ENCODE measurements at places on chromosomes 1 and 21.

DNA sequence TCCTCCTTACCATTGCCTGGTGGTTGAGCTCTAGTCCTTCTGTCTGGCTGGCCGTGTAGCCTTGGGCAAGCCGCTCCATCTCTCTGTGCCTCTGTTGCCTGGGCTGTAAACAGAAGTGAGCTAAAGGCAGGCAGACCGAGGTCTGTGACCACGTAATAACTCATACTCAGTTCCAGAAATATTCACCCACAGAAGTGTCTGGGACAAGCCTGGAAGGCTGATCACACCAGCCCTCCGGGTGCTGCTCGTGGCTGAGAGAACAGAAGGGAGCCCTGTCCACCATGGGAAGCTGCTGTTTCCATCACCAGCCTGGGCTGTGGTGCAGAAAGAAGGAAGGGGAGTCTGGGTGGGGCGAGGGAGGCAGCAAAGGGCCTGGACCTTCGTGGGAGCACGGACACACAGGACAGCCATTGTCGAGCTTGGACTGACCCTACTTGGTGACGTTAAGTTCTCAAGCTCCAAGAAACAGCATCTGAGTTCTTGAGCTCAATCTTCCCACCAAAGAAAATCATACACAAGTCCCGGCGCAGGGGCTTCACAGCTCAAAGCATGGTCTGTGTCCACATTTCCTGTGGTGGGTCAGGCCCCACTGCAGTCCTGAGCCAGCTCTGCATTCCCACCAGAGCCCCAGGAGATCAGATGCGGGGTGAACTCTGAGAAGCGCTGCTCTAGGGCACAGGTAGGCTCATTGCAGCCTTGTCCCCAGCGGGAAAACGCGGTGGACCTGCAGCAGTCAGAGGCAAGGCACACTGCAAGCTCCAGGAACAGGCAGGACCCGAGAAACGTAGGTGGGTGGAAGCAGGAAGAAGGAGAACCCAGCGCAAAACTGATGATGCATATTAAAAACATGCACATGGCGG is 61.8 kb downstream of the RUNX3 start:
- H3K27me3 ChIP-seq: peaks cover 15% of the 10 kb centered on the region
- no peak for DNase-seq
- H3K4me1 ChIP-seq: no peaks in the 10 kb centered on the region
- H3K27ac ChIP-seq: no peak overlapping the region

DNA sequence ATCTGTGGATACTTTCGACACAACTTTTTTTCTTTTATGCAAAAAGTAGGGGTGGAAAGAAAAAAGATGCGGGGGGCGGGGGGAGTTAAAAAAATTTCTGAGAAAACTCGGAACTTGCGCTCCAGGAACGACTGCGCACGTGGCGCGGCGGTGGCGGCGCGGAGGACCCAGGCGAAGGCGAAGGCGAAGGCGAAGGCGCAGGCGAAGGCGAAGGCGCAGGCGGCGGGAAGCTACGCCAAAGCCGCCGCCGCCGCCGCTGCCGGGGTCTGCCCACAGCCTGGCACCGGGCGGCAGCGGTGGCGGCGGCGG is 208 bp upstream of the BARHL2 start:
- peak overlapping the region; percentile 61 for H3K27ac ChIP-seq
- peaks cover 4% of the 10 kb centered on the region for H3K4me1 ChIP-seq
- DNase-seq: no peak
- no peaks in the 10 kb centered on the region for H3K36me3 ChIP-seq

DNA sequence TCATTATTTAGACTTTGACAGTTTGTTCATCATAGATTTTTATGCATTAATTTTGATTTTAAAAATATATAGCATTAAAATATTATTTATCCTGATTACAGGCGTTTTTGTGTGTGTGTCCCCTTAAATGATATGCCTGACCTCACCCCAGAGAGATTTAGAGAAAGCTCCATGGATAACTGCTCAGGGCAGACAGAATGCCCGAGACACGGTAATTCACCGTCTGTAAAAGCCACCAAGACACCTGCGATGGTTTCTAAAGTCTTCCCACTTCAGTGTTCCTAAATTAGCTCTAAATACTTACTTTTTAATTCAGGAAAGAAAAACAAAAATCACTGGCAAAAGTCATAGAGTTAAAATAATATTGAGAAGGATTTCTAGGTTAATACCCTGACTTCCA is 350.6 kb upstream of the RUNX1 start:
- DNase-seq: no peak
- no peaks in the 10 kb centered on the region for H3K27me3 ChIP-seq
- no peak overlapping the region for H3K27ac ChIP-seq
- H3K4me3 ChIP-seq: no peak overlapping the region
- no peaks in the 10 kb centered on the region for H3K36me3 ChIP-seq
- peaks cover 23% of the 10 kb centered on the region for H3K4me1 ChIP-seq

DNA sequence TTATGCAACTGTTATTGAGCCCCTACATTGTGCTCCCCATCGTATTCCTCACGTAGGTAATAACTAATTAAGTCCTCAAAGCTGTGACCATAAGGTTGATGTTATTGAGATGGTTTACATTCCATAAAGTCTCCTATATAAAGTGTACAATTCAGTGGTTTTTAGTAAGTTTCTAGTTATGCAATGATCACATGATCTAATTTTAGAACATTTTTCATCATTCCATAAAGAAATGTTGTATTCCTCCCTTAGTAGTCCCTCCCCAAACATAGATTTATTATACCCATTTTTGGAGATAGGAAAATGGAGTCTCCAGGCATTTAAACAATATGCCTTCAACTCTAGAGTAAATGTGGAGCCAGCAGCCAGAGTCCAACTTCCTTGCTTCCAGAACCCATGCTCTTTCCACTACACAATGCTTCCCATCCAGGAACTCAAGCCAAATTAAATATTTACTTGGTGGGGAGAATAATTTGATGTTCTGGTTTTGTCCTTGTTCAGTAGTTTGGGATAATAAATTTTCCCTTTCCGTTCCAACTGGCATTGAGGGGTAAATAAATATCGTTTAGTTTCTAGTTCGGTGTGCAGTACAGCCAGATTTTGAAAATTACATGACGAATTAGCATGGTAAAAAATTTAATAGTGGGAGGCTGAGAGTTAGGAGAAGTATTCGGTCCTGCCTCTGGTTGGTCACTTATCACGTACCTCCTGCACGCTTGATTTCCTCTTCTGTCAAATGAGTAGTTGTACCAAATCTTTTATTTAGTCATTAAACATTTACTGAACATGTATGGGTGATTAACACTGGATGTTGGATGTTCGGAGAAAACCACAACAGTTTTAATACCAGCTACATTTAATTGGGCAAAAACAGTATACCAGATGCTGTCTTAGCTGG is 66.3 kb downstream of the CACHD1 start:
- DNase-seq: no peak
- no peak overlapping the region for H3K27ac ChIP-seq
- peaks cover 19% of the 10 kb centered on the region for H3K4me1 ChIP-seq
- peaks cover 7% of the 10 kb centered on the region for H3K27me3 ChIP-seq

GRCh38 chr1:47998396-47998990 is 1.3 kb upstream of the TRABD2B start:
- no peak overlapping the region for H3K4me3 ChIP-seq
- H3K36me3 ChIP-seq: no peaks in the 10 kb centered on the region
- no peak for DNase-seq

GRCh38 chr1:29628190-29628589 is 391.9 kb downstream of the PTPRU start:
- no peaks in the 10 kb centered on the region for H3K4me1 ChIP-seq
- no peak overlapping the region for H3K4me3 ChIP-seq
- H3K36me3 ChIP-seq: no peaks in the 10 kb centered on the region
- peaks cover 6% of the 10 kb centered on the region for H3K27me3 ChIP-seq
- no peak for DNase-seq
- no peak overlapping the region for H3K27ac ChIP-seq

DNA sequence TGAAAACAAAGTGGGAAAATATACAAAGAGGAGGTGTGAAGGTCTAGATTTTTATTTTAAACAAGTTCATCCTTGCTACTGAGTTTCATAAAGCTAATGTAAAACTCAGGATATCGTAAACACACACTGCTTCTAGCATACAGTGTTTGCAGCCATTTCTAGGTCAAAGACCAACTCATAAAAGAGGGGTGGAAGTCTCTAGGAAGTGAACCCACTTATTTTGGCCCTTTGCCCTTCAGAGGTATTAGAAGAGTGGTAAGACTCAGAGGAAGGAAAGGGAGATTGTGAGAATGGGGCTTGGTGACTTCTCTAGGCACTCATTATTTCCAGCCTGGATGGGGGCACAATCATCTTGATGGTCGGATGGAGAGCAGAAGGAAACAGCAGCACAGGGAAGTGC is 91.2 kb downstream of the TNFSF18 start:
- no peak for DNase-seq
- H3K4me3 ChIP-seq: no peak overlapping the region
- H3K36me3 ChIP-seq: peaks cover 2% of the 10 kb centered on the region
- no peak overlapping the region for H3K27ac ChIP-seq

- DNase-seq: no peak
- H3K27ac ChIP-seq: no peak overlapping the region
- no peaks in the 10 kb centered on the region for H3K36me3 ChIP-seq
- no peak overlapping the region for H3K4me3 ChIP-seq
- no peaks in the 10 kb centered on the region for H3K4me1 ChIP-seq
- peaks cover 3% of the 10 kb centered on the region for H3K27me3 ChIP-seq
Observed at GRCh38 chr21:32523988-32524719, 61.2 kb downstream of the TCP10L start.

DNA sequence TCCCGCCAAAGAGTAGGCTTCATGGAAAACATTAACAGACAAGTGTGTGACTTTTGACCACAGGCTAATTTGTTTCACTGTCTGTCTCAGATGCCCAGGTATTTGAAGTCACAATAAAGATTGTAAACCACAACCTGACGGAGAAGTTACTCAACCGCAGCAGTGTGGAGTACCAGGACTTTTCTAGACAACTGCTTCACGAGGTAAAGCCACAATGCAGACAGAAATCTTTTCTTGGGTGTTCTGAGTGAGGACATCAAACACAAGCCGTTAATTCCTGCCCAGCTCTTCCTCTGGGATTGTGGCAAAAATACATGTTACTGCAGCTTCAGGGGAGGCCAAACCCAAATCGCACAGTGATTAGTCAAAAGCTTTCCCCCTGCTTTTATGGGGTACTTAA is 31.0 kb downstream of the UMODL1 start:
- no peaks in the 10 kb centered on the region for H3K4me1 ChIP-seq
- no peak overlapping the region for H3K4me3 ChIP-seq
- no peaks in the 10 kb centered on the region for H3K36me3 ChIP-seq
- H3K27ac ChIP-seq: no peak overlapping the region
- DNase-seq: no peak

GRCh38 chr1:213976665-213977485 is 10.9 kb upstream of the PROX1 start:
- H3K27ac ChIP-seq: no peak overlapping the region
- DNase-seq: no peak
- H3K27me3 ChIP-seq: peaks cover 60% of the 10 kb centered on the region
- H3K36me3 ChIP-seq: no peaks in the 10 kb centered on the region

GRCh38 chr1:233480198-233480597 is 133.7 kb upstream of the KCNK1 start:
- no peaks in the 10 kb centered on the region for H3K4me1 ChIP-seq
- peaks cover 12% of the 10 kb centered on the region for H3K27me3 ChIP-seq
- no peak overlapping the region for H3K27ac ChIP-seq

GRCh38 chr1:94527447-94528031 is 14.0 kb downstream of the F3 start:
- no peak overlapping the region for H3K27ac ChIP-seq
- DNase-seq: no peak
- no peaks in the 10 kb centered on the region for H3K4me1 ChIP-seq
- no peaks in the 10 kb centered on the region for H3K36me3 ChIP-seq

DNA sequence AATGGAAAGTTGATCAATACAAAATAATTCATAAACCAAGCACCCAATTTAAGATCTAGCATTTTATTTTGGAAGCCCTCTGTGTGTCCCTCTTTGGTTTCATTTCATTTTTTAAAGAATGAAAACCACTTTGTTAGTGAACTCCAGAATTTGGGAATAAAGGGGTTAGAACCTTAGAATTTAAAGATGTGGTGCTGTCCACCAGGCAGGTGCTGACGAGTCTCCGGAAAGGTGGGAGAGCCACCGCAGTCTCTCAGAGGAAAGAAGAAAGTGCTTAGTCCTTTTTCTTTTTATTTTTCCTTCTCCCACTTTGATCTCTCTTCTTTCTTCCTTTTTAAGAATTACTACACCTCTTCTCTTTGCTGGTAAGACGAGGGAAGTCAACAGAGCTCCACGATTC is 20.5 kb upstream of the HIVEP3 start:
- H3K36me3 ChIP-seq: no peaks in the 10 kb centered on the region
- no peak overlapping the region for H3K27ac ChIP-seq
- no peak for DNase-seq
- peaks cover 12% of the 10 kb centered on the region for H3K4me1 ChIP-seq
- no peak overlapping the region for H3K4me3 ChIP-seq

- H3K27me3 ChIP-seq: no peaks in the 10 kb centered on the region
- H3K27ac ChIP-seq: no peak overlapping the region
- H3K4me1 ChIP-seq: peaks cover 13% of the 10 kb centered on the region
Observed at GRCh38 chr1:185512442-185512841, 195.4 kb upstream of the IVNS1ABP start.

- H3K4me1 ChIP-seq: no peaks in the 10 kb centered on the region
- no peaks in the 10 kb centered on the region for H3K27me3 ChIP-seq
- DNase-seq: no peak
Observed at GRCh38 chr1:191618181-191618580, 540.1 kb upstream of the RGS18 start.

- no peak overlapping the region for H3K4me3 ChIP-seq
- DNase-seq: no peak
- no peak overlapping the region for H3K27ac ChIP-seq
- no peaks in the 10 kb centered on the region for H3K27me3 ChIP-seq
- no peaks in the 10 kb centered on the region for H3K36me3 ChIP-seq
- no peaks in the 10 kb centered on the region for H3K4me1 ChIP-seq
Observed at GRCh38 chr1:45879885-45880598, 76.6 kb downstream of the MAST2 start.

DNA sequence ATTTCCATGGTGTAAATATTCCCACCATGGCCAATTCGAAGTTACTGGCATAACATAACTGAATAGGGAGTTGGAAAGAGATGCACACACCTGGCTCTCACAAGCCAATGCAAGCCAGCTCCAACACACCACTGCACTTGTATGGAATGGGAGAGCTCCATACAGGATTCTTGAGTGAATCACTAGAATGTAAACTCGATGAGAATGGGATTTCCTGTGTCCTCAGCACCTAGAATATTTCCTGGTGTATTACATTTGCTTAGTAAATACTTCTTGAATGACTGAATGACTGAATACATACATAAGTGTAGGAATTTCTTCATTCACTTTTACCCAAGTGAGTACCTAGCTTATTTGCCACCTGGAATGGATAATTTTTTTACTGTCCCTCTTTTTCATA is 16.2 kb upstream of the PPIE start:
- DNase-seq: no peak
- peaks cover 9% of the 10 kb centered on the region for H3K4me1 ChIP-seq
- H3K4me3 ChIP-seq: no peak overlapping the region
- no peak overlapping the region for H3K27ac ChIP-seq
- H3K27me3 ChIP-seq: peaks cover 53% of the 10 kb centered on the region

GRCh38 chr1:93317207-93317606 is 28.5 kb upstream of the DR1 start:
- H3K4me1 ChIP-seq: no peaks in the 10 kb centered on the region
- no peak for DNase-seq
- H3K27me3 ChIP-seq: no peaks in the 10 kb centered on the region
- H3K27ac ChIP-seq: no peak overlapping the region
- no peak overlapping the region for H3K4me3 ChIP-seq

- H3K4me3 ChIP-seq: no peak overlapping the region
- no peak overlapping the region for H3K27ac ChIP-seq
- no peaks in the 10 kb centered on the region for H3K27me3 ChIP-seq
- H3K36me3 ChIP-seq: no peaks in the 10 kb centered on the region
Observed at GRCh38 chr1:176595217-176595616, 132.2 kb downstream of the PAPPA2 start.
